ENCODE measurements at places on chromosomes 4 and X.

GRCh38 chr4:63308697-63309096, 1100.6 kb downstream of the TECRL start:
- no peak for DNase-seq

DNA sequence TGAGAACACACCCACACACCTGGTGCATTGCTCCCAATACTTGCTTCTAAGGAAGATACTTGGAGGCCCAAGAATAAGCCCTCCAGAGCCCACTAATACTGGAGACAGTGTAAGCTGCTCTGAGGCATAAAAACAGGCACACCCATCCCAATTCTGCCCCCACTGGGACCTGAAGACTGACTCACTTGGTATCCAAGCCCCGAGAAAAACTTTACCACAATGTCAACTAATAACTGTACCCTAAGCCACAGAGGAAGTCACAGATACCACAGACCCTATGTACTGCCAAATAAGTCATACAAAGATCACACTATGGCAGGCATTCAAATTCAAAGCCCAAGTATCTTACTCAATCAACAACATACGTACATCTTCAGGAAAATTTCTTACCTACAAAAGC, 398.2 kb upstream of the SPANXN1 start:
- DNase-seq = no peak

DNA sequence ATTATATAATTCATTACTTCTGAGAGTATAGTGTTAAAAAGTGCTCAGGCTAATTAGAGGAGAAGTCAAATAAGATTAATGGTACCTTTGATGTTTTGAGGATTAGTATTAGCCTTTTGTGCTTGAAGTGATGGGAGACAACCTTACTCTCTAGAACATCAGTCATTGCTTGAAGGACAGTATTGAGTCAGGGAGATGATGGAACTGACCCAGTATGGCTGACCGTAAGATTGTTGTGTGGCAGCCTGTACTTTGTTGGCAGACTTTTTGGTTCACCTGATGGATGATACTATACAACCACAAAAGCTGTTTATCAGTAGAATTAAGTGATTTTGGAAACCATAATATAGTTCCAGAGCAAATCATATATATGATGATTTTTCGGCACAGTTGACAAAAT, 9.9 kb downstream of the OGT start:
- DNase-seq = no peak

- no peak for DNase-seq
Measured at GRCh38 chrX:154750301-154751202, at the start of gene GAB3. Gene GAB3, minus strand, starts transcription at chrX:154751077. Its CDS starts 52 bp downstream, at chrX:154751025.

DNA sequence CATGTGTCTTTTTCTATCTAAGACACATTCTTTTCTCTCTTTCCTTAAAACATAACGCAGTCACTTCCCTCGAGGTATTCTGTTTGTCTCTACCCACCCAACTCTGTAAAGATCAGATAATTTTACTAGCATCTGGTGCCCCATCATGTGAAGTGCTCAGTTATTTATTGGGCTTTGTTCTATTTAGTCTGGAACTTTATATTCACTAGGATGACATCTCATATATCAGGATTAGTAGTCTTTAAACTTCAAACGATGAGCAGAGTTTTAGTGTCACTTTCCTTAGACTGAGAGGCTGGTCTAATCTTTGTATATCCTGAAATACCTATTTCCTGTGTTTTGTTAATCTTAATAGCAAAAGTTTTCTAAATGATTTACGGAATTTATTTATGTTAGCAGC, 445.5 kb upstream of the NDST3 start:
- DNase-seq = no peak

- DNase-seq = no peak
Measured at GRCh38 chr4:151766691-151767090, 5.9 kb upstream of the GATB start.

DNA sequence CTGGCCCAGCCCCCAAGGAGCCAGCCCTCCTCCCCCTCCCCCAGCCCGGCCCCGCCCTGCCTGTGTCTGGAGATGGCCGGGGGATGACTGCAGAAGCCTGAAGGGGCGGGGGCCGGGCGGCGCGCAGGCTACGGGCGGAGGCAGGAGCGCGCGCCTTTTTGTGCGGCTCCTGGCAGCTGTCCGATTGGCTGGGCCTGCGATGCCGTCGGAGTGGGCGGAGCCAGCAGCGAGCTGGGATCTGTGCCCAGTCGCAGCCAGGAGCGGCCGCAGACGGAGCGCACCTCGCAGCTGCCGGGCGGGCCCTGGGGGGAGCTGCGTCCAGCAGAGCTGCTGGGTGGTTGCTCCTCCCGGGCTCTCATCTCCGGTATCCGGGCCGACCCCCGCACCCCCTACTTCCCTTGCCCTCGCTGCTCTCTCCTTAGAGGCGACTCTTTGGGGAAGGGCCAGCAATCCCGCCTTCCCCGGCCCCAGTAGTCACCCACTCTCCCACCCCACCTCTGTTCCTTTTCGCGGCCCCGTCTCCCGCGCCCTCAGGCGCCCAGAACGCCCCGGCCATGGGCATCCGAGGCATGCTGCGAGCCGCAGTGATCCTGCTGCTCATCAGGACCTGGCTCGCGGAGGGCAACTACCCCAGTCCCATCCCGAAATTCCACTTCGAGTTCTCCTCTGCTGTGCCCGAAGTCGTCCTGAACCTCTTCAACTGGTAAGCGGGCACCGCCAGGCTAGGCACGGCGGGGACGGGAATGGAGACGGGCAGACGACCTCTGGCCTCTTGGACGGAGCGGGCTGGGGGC, at the start of gene GABRQ:
Gene GABRQ (plus strand): TSS at position 247 of the 794 bp plus-strand sequence. CDS start 308 bp downstream, at position 555.
- no peak for DNase-seq

- DNase-seq = no peak
Measured at GRCh38 chr4:187903106-187903505, 92.5 kb upstream of the ZFP42 start.

- DNase-seq = no peak
Measured at GRCh38 chrX:131621650-131622049, 77.8 kb downstream of the OR13H1 start.

GRCh38 chr4:72977936-72978485, 91.5 kb downstream of the COX18 start:
- no peak for DNase-seq

DNA sequence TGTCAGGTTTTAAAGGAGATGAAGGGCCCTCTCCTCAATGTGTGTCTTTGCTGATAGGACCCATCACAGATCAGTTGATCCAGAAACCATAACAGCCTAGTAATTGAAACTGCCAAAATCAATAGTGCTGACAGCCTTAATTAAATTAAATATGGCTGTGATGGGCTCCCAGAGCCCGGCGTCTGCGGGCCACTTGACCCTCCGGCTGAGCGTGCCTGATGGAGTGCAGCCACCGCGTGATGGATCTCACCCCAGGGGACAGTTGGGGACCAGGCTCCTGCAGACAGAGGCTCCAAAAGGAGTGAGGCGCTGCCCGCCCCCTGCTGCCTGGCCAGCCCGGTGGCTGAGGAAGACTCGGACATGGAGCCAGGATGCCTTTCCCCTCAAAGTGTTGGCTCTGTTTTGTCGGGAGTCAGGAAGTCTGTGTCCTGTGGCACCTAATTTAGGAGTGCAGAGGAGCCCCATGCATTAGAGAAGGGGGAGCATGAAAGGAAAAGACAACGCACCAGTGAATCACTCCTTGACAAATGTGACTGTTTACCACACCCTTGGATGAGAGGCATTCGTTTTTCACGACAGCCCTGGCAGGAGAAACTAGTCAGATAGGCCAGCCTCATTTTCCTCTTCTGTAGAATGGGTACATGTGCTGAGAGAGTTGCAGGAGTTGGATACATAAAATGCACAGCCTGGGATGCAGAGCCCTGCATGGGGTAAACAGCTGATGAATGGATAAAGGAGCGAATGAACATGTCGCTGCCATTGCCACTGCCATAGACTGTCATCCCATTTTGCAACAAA, 40.9 kb upstream of the MSX1 start:
- no peak for DNase-seq

- no peak for DNase-seq
Measured at GRCh38 chr4:25075129-25075528, 44.4 kb upstream of the LGI2 start.

DNA sequence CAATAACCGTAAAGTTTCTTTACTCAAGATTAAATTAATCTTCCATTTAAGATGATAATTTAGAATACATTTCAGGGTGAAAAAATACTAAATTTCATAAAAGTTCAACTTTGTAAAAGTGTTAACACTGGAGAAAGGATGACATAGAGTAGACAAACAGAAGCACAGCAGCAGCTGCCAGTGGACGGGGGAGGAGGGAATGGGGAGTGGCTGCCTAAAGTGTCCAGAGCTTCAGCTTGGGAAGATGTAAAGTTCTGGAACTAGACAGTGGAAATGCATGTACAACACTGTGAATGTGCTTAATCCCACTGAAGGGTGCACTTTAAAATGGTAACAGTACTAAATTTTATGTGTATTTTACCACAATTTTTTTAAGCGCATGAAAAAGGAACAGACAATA, 39.9 kb downstream of the RELL1 start:
- no peak for DNase-seq

- no peak for DNase-seq
Measured at GRCh38 chr4:100240008-100240407, 49.7 kb upstream of the DDIT4L start.
